ENCODE measurements at places on chromosomes 3 and 15.

DNA sequence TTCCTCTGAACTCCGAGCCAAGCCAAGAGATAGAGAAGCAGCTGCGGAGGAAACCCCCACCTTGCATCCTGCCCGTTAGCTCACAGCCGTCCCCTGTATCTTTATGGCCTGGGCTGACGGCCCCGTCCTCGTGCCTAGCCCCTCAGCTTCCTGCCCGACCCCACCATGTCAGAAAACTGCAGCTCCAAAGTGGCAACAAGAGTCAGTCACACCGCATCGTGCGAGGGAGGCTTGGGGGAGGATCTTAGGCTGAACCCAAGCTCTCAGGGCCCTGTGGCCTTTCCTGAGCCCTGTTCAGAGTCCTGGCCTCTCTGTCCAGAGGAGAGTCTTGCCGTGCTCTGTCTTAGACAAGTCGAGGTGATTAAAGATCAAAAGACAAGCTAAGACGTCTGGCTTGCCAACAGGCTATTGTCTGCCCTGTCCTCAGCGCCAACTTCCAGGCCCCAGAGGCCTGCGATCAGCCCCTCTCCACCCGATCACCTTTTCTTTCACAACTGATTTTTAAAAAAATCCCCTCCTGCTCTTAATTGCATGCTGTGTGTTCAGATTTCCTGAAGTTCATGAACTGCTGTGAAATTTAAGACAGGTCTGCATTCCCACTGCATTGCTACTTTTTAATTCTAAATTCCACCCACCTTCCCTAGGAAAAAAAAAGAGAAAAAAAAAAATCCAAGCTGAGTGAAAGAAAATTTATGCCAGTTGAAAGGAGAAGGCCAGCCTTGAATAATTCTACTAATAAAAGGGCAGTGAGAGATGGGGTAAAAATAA is 89.7 kb upstream of the WNT5A start:
- no peak for DNase-seq

DNA sequence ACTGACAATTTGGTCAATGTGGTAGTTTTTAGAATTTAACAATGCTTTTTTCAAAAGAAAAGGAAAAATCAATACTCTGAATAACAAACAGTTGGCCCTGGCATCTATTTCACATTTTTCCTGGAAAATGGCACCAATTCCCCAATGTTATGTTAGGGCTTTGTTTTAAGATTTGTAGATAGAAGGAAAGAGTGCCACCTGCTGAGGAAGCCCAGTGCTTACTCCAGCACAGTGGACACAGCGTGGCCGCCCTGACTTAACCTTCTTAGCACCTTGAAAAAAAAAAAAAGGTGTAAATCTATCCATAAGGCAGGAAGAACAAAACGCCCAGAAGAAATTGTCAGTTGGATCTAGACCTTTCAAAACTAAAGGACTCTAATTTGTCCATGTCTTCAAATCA is 110.7 kb upstream of the CNTN4 start:
- no peak for DNase-seq

- DNase-seq, result peak; percentile 10
These were observed 412 bp upstream of the CTXN2 start for GRCh38 chr15:48190932-48191573.

DNA sequence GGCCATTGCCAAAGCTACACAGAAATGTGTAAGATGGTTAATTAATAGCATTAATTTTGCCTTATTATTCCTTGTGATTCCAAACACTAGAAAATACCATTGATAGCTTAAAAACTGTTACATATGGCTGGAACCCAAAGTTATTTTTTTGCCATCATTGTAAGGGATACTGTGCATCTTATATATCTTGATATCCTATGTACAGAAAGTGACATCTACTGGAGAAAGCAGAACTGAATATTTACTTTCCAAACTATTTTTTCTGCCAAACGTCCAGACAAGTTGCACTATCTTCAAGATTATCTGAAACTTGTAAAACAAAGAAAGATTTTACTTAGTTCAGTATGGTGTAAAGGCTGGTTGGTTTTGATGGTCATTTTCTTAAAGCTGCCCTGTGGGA is 33.3 kb upstream of the MEIS2 start:
- DNase-seq, result no peak

DNA sequence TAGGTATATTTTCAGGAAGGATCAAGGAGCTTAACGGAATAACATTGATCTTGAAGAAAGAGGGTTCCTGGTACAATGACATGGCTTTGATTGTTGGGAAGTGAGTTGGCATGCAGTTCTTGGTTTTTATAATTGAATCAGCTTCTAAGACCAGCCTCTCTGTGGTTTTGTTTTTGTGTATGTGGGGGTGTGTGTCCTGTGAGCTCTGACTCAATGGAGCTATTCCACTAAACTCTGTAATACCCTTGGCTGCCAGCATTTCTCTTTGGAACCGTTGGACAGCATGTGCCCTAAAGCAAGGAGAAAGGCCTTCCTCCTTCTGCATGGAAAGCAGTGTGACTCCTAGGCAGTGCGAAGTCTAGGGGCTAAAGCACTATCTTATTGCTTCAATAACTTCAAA is 124.8 kb downstream of the EDEM1 start:
- no peak for DNase-seq

GRCh38 chr3:12932347-12932746 is 91.0 kb upstream of the RPL32 start:
- DNase-seq, result no peak

- DNase-seq, result peak; percentile 23
These were observed 16.1 kb downstream of the POU1F1 start for GRCh38 chr3:87260270-87260669.

DNA sequence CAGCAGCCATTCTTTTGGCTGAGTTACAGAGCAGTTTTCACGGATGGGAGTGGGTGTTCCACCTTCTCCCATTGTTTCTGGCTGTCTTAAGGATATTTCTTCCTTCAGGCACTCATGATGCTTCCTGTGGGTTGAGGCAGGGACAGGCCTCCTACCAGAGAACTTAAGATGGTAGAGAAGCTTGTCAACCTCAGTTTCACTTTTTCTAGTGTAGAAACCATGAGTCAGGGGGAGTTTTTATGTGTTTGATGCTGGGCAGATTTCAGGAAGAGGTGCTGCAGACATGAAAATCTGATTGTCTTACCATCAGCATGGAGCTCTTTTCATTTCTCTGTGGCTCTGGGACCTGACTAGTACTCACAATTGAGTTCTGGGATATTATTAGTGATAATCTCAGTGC is 48.7 kb upstream of the VEPH1 start:
- DNase-seq, result no peak

DNA sequence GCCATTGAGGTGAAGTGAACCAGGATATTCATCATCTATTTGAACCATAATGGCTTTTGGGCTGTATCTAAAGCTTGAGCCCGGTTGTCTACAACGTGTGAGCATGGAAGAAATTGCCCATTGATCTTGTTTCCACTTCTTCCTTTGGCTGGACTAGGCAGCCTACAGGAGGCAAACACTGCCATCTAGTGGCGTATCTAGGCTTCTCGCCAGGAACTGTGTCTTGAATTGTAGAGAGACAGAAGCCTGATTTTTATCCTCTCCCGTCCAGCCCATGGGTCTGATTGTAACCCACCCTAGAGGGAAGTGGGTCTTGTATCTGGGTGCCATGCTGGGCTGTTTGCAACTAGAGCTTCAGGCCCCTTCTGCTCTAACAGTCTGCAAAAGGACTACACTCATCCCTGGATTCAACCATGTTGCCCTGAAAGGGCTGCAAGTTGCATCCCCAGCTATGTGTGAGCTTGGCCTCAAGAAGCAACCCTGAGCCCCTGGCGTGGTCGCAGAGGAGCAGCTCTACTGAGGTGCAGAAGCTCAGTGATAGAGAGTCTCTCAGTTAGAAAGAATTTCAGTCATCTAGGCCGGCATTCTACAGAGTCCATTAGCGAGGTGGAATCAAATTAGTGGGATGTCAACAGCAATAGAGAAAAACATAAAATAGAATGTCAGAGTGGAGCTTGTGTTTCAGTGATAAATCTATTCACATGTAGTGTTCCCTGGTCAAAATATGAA is 170.2 kb upstream of the UMPS start:
- peak; percentile 43 for DNase-seq

GRCh38 chr3:195065864-195066185 is 205.1 kb downstream of the XXYLT1 start:
- DNase-seq, result no peak

DNA sequence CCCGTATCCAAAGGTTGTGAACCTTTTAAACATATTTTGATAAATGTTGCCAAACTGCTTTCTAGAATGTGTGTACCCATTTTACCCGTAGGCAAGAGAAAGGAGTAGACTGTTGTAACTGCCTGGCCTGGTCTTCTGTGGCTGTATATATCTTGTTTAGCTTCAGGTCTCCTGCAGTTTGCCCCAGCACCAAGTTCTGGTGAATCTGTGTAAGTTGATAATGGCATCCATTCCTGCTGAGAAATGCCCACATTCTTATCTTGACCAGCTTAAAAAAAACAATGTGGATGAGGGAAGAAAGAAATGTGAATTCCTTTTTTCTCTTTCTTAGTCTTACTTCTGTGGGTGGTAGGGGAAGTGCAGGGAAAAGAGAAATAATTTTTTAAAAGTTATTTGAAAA is 53.3 kb upstream of the TLE3 start:
- no peak for DNase-seq

- no peak for DNase-seq
These were observed 142.4 kb downstream of the TPRA1 start for GRCh38 chr3:127448161-127448561.

GRCh38 chr3:128846486-128846891 is 32.9 kb upstream of the ACAD9 start:
- no peak for DNase-seq

DNA sequence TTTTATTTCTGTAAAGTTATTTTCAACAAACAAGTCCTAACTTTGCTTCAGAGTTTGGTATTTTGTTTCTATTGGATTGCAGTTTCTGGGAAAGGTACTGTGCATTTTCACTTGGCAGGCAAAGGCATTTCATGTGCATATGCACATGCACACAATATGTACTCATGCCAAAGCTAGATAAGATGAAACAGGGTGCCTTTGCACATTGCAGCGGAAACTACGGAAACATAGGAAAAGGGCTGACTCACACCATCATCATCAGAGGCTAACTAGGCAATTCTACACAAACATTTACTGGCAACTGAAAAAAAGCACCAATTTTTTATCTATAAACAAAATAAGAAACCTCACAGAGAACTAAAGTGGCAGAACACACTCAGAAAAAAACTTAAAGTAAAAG is 550.6 kb upstream of the NECTIN3 start:
- no peak for DNase-seq

DNA sequence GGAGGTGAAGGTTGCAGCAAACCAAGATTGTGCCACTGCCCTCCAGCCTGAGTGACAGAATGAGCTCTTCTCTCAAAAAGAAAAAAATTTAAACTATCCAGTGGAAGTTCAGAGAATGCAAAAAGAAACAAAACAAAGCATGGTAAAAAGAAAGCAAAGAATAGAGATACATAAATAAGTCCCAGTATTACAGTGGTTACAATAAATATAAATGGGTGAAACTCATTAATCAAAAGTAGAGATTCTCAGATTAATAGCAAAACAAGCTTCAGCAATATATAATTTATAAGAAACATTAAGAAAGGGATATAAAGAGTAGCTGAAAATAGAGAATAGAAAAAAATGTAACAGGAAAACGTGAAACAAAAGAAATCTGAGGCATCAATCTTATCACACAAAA is 23.6 kb upstream of the GHSR start:
- DNase-seq, result no peak

DNA sequence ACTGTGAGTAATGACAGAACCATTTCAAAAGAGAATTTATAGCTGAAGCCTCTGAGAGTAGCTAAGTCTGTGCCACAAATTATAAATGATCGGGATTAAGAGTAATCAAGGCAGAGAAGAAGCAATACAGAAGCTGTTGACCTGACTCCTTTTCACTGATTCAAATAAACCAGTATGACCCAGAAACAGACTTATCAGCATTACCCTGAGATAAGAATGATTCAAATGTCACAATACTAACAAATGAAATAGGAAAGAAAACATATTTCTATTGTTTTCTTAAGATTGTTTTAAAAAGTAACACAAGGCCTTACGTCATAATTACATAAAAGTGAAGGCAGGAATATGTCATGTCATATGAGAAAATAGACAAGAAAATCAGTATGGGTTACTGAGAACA is 1534.6 kb downstream of the SI start:
- DNase-seq, result no peak

- no peak for DNase-seq
These were observed 129.6 kb downstream of the FOXP1 start for GRCh38 chr3:71453822-71454511.

DNA sequence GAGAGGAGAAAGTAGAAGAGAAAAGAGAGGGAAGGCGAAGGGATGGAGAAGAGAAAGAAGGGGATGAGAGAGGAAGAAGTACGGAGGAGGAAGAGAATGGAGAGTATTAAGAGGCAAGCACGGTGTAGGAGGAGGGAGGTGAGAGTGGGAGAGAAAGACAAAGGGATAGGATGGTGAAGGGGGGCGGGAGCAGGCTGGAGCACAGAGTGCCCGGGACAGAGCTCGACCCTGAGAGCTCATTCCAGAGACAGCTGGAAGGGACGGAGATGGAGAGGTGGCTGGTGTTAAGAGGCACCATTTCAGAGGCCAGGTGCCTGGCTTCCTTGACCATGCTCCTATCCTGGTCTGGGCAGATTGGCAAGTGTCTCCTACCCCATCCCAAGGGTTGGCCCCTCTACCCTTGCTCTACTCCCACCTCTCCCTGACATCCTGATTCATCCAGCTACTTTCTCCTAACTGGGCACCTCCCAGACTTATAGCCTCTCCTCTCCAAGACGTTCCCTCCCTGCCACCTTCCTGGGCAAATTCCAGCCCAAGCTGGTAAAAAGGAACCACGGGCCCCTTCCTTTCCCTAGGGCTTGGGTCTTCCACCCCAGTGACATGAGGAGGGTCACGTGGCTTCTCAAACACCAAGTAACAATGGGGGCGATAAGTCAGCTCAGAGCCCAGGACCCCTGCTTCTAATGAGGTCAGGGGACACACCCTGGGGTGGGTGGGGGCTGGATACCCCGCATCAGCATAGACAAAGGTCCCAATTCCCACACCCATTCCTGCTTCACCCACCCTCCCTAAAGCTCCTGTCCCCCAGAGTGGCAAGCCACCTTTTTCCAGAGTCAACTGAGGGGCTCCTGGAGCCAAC is 1.1 kb downstream of the CLCN2 start:
- DNase-seq, result no peak

- no peak for DNase-seq
These were observed at the start of gene MYRIP for GRCh38 chr3:39809181-39809994. MYRIP (plus strand) TSS chr3:39809609; CDS start chr3:39900817, 91,208 bp downstream.

DNA sequence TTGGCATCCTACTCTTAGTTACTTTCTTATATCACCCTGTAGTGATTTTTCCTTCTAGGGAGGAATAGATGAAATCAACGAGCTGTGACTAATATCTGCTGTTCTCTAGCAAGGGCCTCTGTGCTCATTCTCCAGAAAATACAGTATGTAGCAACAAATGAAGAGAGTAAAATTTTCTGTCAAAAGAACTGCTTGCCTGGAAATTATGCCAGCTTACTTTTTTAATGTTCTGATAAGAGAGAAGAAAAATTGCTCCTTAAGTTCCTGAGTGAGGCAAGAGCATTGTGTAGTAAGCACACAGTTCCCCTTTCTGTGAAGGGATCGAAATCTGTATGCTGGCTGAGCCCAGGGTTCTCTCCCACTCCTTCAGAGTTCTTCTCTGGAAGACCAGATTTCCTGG is 51.4 kb upstream of the GK5 start:
- DNase-seq, result no peak

Measured in activated T-cell treated with anti-CD3 and anti-CD28 coated beads for 4 hours (primary cell).